ENCODE measurements at places on chromosomes 3 and 15. TPM values are rescaled to one million over a fixed set of nuclear protein-coding genes. Genes with fewer than 3 reads are reported as not detected.
A peak's percentile ranks its signal among the peaks of the same experiment; 100 is the strongest.

The IRAK2 gene
- total RNA-seq: 5.9 TPM

The MRPS22 gene
- total RNA-seq: 74.3 TPM

The IFT80 gene
- total RNA-seq: 30.7 TPM

The RASGRP1 gene
- not detected for total RNA-seq

The CCR8 gene
- total RNA-seq: not detected

The CPLX3 gene
- total RNA-seq: not detected

- peak; percentile 60 for DNase-seq
Observed at GRCh38 chr3:196684548-196685407, 27.3 kb downstream of the CEP19 start.

DNA sequence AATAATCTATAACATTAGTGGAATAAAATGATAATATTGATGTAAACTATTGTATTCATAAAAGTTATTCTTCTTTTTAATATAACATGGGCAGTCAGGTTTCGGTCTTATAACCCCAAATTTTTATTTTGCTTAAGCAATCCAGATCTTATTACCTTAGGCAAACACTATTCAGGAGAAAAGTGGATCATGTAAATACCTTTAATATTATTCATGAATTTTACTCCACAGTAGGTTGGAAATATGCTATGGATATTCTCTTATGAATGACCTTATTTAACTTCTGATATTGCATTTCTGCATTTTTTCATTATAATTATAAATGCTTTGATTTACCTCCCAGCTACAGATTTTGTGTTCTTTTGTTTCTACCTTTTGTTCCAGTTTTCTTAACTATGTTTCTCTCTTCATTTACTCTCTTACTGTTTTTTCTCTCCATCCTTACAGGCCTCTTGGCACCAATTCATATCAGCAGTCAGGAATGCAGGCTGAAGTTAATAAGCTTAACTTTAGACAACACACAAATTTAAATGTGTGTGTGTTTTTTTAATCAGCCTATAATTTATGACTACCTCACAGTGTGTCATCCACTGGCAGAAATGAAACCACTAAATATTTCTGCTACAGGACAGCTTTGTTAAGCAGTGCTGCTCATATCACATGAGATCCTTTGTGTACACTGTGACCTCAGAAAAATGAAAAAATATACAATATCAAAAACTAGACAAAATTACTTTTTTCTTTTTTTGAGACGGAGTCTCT, 111.0 kb downstream of the NSUN3 start:
- DNase-seq: peak; percentile 60

DNA sequence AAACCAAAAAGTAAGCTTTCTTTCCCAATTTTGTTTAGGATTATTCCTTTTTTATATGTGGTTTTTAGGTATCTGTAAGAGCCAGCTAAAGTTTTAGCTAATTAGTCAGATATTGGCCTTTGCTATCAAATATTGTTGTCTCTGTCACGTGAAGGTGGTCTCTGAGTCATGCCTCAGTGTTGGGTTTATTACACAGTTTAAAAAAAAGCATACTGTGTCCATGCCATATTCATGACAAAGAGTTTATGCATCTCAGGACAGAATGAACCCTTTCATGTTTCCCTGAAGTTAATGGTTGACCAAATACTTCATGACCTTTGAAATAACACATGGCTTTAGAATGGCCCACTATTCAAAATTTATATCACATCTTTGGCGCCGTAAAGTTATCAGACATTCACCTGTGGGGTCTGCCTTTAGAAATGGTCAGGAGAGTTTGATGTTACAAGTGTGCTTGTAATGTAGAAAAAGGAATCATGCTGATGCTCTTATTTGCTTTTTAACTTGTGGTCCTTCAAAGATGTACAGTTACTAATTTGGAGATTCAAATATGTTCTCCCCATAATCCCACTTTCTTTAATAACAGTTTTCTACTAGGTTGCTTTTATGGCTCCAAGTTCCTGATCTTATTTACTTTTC, 101.5 kb downstream of the MYRIP start:
- DNase-seq: peak; percentile 83

DNA sequence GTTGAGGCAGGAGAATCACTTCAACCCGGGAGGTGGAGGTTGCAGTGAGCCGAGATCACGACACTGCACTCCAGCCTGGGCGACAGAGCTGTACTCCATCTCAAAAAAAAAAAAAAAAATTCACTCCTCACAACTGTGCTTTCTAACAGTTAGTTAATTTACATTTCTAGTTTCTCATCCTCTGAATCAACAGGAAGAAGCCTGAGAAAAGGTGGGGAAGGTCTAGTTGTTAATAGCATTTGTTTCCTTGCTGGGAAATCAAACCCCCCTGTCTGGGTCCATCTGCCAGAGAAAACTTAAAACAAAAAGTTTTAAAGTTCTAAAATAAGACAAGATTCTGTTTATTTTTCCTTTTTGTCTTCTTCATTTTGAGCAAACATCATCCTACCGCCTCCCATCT, 62.3 kb downstream of the TMEM39A start:
- no peak for DNase-seq

- no peak for DNase-seq
Observed at GRCh38 chr3:194387926-194388418, 11.1 kb downstream of the GP5 start.

DNA sequence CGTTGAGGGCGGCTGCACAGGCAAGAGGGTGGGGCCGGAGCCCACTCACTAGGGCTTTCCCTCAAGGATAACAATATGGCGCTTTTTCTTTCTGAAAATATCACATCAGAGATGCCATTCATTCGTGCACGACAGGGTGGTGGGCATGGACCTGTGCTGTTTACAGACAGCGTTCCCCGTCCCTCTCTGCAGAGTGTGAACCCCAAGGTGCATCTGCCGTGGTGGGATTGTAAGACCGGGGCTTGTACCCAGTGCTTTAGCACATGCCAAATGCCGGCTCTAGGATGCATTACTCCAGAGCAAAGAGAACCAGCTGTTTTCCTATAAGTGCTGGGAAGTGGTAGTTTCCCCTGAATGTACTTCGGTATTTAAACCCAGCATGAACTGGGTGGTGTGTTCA, 37.0 kb downstream of the CHDH start:
- DNase-seq: no peak

GRCh38 chr15:63986751-63987341, 59.4 kb downstream of the DAPK2 start:
- DNase-seq: no peak

DNA sequence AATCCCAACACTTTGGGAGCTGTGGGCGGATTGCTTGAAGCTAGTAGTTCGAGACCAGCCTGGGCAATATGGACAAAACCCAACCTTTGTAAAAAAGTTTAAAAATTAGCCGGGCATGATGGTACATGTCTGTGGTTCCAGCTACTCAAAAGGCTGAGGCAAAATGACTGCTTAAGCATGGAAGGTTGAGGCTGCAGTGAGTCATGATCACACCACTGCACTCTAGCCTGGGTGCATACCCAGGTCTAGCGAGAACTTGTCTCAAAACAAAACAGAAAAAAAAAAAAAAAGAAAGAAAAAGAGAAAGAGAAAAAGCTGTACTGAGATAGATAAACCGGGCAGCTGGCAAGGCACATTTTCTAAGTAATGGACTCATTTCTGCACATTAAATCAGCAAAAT, 10.6 kb downstream of the ARPP19 start:
- DNase-seq: peak; percentile 79

GRCh38 chr3:128226795-128227395, 73.6 kb downstream of the EEFSEC start:
- no peak for DNase-seq

GRCh38 chr15:93047621-93048425, 41.2 kb downstream of the RGMA start:
- no peak for DNase-seq

DNA sequence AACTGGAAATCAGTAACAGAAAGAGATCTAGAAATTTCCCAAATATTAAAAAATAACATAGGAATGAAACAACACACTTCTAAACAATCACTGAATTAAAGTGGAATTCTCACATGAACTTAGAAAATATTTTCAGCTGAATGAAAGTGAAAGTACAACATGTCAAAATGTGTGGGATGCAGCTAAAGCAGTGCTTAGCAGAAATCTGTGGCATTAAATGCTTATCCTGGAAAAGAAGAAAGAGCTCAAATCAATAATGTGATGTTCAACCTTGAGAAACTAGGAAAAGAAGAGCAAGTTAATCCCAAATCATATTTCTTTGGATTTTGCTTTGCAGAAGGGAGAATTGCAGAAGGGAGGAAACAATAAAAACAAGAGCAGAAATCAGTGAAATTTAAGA, 98.2 kb upstream of the NR2E3 start:
- no peak for DNase-seq

- no peak for DNase-seq
Observed at GRCh38 chr15:74775132-74775562, 6.7 kb upstream of the CSK start.

DNA sequence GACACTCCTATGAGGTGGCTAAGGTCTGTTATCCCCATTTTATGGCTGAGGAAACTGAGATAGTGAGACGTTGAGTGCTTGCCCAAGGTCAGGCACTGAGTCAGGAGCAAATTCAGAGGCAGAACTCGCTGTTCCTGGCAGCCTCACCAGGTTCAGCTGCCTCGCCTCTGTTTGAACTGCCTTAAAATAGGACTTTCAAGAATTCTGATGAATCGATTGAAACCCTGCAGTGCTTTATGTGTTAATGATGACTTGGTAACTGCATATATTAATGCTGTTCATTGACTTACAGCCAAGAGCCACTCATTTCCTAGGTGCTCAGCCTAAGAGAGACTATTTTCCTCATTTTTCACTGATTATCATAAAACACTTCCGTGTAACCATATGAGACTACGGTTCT, 79.5 kb upstream of the BHLHE40 start:
- DNase-seq: no peak

DNA sequence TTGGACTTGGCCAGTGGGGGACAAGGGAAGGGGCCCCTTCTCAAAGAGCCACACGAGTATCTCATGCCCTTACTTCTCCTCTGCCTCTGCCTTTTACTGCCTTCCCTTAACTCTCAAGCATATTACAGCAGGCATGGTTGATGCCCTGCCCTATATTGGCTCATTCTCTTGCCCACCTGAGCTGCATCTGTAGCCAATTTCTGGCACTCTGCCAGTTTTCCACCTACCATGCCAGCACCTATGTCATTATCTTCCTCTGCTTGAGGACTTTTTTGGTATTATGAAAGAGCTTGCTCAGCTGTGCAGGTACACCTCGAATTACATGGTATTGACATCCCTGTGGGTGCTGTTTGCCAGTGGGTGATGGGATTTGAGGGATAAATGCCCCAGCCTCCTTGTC, 181.8 kb downstream of the OXSM start:
- no peak for DNase-seq

DNA sequence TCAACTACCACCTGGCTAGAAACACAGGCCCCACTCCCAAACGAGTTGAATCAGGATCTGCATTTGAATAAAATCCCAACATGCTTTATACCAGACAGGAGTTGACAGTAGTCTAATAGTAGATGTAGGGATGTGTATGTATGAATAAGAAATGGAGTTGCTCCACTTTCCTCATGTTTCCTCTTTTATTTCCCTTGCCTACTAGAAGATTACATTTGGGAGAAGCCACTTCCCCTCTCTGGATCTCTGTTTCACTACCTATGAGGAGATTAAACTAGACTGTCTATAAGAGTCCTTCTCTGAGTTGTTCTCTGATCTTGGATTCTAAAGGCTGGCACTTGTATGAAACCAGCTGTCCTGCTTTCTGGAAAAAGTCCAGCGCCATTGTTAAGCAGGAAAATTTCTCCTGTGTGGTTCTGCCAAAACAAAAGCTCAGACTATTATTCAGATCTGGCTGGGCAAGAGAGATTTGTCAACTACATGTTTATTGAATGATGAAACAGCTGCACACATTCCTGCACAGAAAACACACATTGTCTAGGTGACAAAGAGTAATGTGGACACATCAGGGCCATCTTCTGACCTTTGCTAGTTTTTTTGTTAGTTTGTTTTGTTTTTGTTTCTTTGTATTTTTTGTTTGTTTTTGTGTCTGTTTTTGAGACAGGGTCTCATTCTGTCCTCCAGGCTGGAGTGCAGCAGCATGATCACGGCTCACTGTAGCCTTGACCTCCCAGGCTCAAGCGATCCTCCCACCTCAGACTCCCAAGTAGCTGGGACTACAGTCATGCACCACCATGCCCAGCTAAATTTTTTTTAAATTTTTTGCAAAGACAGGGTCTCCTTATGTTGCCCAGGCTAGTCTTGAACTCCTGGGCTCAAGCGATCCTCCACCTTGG, 29.9 kb downstream of the ACP3 start:
- peak; percentile 85 for DNase-seq
